ENCODE measurements at places on chromosomes 5 and 9.

GRCh38 chr5:174245516-174246075 lies 200.1 kb downstream of the NSG2 start:
- DNase-seq = no peak

DNA sequence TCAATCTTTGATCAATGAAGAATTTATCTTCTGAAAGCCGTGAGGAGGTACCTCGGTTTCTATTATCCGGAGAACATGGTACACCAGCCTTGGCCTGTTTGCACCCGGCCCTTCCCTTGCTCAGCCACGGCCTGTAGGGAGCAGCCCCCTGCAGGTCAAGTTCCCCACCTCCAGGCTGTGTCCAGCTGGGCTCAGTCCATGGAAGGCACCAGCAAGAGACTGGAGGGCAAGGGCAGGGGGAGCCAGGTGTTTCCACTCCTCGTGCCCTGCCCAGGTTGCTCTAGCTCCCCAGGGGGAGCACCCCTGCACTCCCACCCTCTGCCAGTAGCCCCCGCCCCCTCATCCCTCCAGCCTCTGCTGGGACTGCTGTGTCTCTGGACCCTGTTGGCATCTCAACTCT lies 87.3 kb upstream of the ADAMTS2 start:
- DNase-seq = no peak

GRCh38 chr9:75939536-75940111 lies 49.2 kb downstream of the PCSK5 start:
- no peak for DNase-seq

- no peak for DNase-seq
Observed at GRCh38 chr9:77744841-77745430, 96.8 kb upstream of the GNA14 start.

DNA sequence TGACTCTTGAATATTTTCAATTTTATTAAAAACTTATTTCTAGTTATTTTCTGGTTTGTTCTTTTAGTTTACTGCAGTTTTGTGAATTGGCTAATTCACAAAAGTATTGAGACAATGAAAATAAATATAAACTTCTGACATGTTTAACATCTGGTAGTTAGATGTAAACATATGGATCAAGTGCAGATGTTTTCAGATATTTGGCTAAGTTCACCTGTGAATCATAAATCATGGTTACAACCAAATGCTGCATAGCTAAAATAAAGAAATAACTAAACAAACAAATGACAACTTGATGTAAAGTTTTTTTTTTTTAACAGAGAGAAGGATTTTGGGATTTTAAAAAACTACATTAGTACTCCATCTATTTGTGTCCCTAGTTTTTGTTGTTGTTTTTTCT lies 484.6 kb downstream of the SLCO4C1 start:
- no peak for DNase-seq

DNA sequence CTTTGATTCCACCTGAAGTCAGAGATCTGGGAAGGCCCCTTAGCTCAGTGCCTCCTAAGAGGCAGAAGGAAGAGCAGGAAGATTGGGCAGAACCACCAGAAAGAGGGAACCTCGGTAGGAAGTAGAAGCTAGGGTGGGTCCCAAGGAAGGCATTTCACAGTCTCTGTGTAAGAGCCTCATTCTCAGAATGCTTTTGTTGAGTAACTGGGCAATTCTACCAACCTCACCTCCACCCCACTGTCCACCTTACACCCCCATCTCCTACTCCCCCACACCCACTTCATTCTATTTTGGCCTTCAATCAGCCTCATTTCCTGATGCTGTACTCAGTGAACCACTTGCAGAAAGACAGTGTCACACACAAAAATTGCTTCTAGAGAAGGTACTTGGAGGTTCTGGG lies 3.5 kb downstream of the HBEGF start:
- DNase-seq = no peak

- no peak for DNase-seq
Observed at GRCh38 chr5:171321447-171321846, 12.4 kb downstream of the TLX3 start.

- DNase-seq = no peak
Observed at GRCh38 chr5:11522796-11523195, 381.4 kb downstream of the CTNND2 start.

DNA sequence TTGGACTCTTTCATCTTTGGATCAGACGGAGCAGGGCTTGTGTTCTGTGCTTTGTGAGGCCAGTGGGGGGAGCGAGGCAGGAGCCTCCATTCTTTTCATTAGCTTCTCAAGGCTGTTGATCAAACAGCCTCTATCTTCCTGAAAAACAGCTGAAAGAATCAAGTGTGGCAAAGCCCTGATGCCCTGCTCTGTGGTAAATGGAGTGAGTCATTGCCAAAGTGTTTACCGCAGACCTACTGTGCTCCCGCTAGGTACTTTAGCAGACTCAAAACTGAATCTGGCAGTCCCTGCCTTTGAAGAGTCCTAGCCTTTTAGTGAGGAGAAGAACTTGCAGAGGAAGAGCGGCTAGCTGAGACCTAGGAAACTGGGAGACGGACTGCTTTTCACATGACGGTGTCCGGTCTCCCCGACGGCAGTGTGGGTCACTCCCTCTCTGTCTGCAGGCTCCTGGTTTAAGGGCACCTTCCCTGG lies 3.3 kb downstream of the ANKRD33B start:
- no peak for DNase-seq

- DNase-seq = no peak
Observed at GRCh38 chr9:82563841-82564240, 499.1 kb downstream of the RASEF start.

- no peak for DNase-seq
Observed at GRCh38 chr5:35246900-35247647, 16.8 kb upstream of the PRLR start.

DNA sequence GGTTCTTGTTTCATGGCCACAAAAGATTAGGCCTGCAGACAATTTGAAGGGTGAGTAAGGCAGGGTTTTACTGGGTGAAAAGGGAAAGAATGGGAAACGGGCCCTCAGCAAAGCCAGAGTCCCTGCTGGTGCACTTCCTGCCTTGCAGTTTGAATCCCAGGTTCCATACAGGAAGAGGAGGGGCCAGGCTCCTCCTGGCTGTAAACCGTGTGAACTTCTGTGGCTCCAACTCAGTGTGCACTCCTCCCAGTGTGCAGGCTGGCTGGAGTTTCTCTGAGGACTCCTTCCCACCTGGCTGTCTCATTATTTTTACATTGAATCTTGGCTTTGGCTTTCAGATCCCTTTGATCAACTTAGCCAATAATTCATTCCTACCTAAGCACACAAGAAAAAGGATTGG lies 367.1 kb upstream of the KLF4 start:
- no peak for DNase-seq

GRCh38 chr9:86721843-86722705 lies 225.2 kb downstream of the GAS1 start:
- no peak for DNase-seq

- DNase-seq = no peak
Observed at GRCh38 chr5:488744-489688, 35.2 kb downstream of the SLC9A3 start.

DNA sequence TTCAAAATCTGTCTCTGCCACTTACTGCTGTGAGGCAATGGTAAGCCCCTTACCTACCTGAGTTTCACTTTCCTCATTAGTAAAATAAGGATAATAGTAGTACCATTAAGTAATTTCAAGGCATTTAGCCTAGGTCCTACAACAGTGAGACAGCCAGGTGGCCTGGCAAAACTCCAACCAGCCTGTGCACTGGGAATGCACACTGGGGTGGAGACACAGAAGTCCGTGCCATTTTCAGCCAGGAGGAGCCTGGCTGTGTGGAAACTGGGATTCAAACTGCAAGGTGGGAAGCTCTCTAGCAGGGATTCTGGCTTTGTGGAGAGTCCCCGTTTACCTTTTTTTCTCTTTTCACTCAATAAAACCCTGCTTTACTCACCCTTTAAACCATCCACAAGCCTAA lies 630.4 kb downstream of the PRELID2 start:
- DNase-seq = no peak

- DNase-seq = no peak
Observed at GRCh38 chr9:115495052-115495635, 377.2 kb upstream of the TNC start.

GRCh38 chr5:1868886-1869475 lies 13.7 kb downstream of the IRX4 start:
- DNase-seq = no peak

DNA sequence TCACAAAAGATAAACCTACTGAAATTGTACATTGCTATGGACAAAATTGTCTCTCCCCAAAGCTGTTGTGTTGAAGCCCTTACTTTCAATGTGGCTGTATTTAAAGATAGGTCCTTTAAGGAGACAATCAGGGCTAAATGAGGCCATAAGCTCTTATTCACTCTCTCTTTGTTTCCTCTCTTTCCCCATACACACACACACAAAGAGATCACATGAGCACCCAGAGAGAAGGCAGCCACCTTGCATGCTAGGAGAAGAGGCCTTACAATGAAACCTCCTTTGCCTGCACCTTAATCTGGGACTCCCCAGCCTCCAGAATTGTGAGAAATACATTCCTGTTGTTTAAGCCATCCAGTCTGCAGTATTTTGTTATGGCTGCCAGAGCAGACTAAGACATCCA lies 1295.6 kb upstream of the CDH6 start:
- no peak for DNase-seq

GRCh38 chr9:137439158-137439714 lies 1.9 kb downstream of the ENTPD8 start:
- DNase-seq = no peak

DNA sequence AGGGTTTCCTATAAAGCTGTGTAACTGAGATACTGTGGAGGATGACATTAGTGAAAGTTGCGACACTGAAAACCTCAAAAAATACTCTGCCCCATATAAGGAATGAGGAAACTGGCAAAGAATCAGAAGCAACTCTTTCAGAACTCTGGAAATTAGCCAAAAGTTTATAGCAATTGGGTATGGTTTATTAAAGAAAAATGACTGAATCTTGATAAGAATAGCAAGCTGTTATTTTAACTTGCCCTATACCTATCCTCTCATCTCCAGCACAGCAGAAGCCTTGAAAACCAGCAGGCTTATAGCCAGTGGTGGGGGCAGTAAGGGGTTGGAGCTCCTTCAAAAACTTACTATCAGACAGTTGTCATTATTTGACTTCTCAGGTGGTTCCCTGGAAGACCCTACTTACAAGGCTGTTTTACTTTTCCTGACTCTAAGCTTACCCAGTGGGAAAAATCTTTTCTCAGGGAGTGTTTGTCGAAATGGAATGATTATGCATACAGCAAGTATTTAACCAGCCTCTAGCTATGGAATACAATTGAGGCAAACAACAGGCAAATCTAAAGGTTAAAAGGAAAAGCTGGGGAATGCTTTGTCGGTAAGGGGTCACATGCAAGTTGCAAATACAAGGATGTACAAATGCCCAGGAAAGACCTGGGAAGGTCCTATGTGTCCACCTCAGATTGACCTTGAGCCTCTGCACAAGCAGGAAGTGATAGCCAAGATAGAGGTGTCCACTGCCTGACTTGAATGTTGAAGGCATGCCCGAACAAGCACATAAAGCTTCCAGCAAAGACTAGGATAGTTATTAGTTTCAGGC lies 21.0 kb upstream of the FAM151B start:
- no peak for DNase-seq

- no peak for DNase-seq
Observed at GRCh38 chr5:11822598-11822997, 81.6 kb downstream of the CTNND2 start.

DNA sequence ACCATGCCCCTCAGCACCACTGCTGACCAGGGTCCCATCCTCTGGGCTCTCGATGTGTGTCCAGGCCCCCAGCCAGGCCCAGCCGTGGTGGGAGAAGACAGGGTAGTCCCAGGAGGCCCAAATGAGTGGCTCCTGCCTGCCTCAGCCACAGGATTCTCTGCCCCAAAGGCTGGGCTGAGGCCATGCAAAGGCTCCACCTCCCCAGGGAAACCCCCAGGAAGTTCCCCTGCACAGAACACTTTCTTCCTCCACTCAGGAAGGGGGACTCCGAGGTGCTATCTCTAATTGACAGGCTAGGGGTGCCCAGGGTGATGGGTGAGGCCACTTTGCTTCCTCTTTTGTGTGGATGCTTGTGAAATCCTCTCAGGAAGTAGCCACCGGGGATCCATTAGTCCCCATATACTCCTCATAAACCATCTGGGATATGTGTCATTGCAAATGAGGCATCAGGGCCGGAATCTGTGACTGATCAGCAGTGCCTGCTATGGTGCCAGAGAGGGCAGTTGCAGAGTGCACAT lies 23.1 kb upstream of the TDRD7 start:
- peak; percentile 23 for DNase-seq

- no peak for DNase-seq
Observed at GRCh38 chr5:54455413-54456157, at the start of gene HSPB3. Gene HSPB3, plus strand, starts transcription at chr5:54455699. Its CDS starts 91 bp downstream, at chr5:54455790.

DNA sequence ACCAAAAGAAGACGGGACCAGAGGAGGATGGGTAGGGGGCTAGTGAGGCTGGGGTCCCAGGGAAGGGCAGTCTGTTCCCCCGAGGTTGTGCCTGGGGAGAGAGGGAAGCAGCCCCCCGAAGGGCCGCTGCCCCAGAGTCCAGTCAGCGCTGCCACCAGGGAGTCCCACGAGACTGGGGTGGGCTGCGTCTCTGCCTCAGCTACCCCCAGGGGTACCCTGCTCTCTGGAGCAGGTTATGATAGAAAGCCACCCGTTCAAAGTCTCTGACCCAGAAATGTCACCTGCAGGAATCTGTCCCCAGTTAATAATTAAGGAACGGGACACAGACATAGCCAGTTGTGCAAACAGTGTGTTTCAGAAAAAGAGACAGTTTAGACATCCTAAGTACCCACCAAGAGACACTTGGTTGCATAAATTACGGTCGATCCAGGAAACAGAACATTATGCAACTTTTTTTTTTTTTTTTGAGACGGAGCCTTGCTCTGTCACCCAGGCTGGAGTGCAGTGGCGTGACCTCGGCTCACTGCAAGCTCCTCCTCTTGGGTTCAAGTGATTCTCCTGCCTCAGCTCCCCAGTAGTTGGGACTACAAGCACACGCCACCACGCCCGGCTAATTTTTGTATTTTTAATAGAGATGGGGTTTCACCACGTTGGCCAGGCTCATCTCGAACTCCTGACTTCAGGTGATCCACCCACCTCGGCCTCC lies 10.7 kb upstream of the AGPAT2 start:
- DNase-seq = no peak

Measured in activated T-cell treated with anti-CD3 and anti-CD28 coated beads for 48 hours (primary cell).